Smooth muscle cell of trachea (primary cell): ENCODE measurements at places on chromosomes 3 and 15. TPM values are rescaled to one million over a fixed set of nuclear protein-coding genes. Genes with fewer than 3 reads are reported as not detected.

CPNE9 gene
- total RNA-seq = not detected in 2 replicates

PHLDB2 gene
- total RNA-seq = 23.4 and 29.6 TPM in 2 replicates

MLH1 gene
- total RNA-seq = 46.8 and 65.7 TPM in 2 replicates

REC114 gene
- not detected in 2 replicates for total RNA-seq

MUC20 gene
- under 0.01 and 0.50 TPM in 2 replicates for total RNA-seq

FBXW12 gene
- 0.15 TPM in 1 of 2 replicates, not detected in the other for total RNA-seq

FOXL2 gene
- total RNA-seq = not detected in 2 replicates

OR5K4 gene
- total RNA-seq = not detected in 2 replicates

ZDHHC23 gene
- 0.66 and 0.73 TPM in 2 replicates for total RNA-seq

CPN2 gene
- not detected in 2 replicates for total RNA-seq

CELSR3 gene
- 1.0 and 3.5 TPM in 2 replicates for total RNA-seq

GPR15 gene
- not detected in 2 replicates for total RNA-seq

UBAP1L gene
- total RNA-seq = 1.5 and 2.0 TPM in 2 replicates

GOLGA8O gene
- total RNA-seq = 0.50 TPM in 1 of 2 replicates, not detected in the other

IQCH gene
- total RNA-seq = 4.5 and 8.7 TPM in 2 replicates

CNBP gene
- total RNA-seq = 301 and 375 TPM in 2 replicates

CDC25A gene
- total RNA-seq = 1.3 and 2.6 TPM in 2 replicates

PRSS50 gene
- not detected in 2 replicates for total RNA-seq

C2CD4A gene
- total RNA-seq = not detected in 2 replicates

SERPINI1 gene
- total RNA-seq = 4.5 TPM in 2 replicates

DPPA2 gene
- not detected in 2 replicates for total RNA-seq

ZNF35 gene
- 8.8 and 14.1 TPM in 2 replicates for total RNA-seq

PAK6 gene
- under 0.01 and 0.29 TPM in 2 replicates for total RNA-seq

PSMD2 gene
- total RNA-seq = 403 and 574 TPM in 2 replicates

RMDN3 gene
- total RNA-seq = 16.0 and 17.5 TPM in 2 replicates

ARPP21 gene
- total RNA-seq = not detected in 2 replicates

PLSCR2 gene
- not detected in 2 replicates for total RNA-seq
